ENCODE measurements at places on chromosomes 5 and 9.

- DNase-seq = peak; percentile 4
Observed at GRCh38 chr5:105745111-105745510, 1925.6 kb downstream of the EFNA5 start.

- no peak for DNase-seq
Observed at GRCh38 chr5:124905256-124906130, 159.1 kb upstream of the ZNF608 start.

DNA sequence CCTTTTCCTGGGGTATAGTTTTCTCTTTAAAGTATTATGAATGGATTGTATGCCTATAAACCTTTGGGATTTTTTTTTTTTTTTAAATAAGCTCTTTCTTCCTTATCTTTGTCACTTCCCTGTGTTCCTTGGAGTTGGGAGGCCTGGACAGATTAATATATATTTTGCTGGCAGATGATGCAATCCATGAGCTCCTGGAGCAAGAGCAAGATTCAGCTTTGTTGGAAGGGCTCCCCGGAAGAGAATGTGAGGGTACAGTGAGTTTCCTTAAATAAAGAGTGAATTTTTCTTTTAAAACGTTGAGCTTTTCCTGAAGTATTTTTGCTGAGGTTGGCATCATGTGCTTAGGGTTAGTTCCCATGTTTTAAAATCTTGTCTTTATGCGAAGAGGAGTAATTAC, 98.7 kb upstream of the SLC28A3 start:
- no peak for DNase-seq

DNA sequence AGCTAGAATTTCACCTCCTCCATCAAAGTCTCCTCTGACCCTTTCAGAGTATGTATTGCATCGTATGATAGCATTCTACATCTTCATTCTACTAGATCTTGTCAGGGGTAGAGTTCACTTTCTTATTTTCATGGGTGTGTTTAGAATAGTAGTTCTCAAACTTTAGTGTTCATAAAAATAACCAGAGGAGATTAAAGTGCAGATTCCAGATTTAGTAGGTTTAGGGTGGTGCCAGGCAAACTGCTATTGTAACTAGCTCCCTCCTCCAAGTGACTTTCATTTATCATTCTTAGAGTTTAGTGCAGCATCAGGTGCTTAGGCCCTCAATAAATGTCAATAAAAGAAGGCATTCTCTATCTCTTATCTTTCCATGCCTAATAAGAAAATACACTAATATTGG, 7.2 kb upstream of the FYB1 start:
- DNase-seq = no peak

Measured in Caki2 (cell line).